ENCODE measurements at places on chromosomes 2 and 18.

- no peak for DNase-seq
Measured at GRCh38 chr2:3108710-3109702, 268.6 kb downstream of the EIPR1 start.

DNA sequence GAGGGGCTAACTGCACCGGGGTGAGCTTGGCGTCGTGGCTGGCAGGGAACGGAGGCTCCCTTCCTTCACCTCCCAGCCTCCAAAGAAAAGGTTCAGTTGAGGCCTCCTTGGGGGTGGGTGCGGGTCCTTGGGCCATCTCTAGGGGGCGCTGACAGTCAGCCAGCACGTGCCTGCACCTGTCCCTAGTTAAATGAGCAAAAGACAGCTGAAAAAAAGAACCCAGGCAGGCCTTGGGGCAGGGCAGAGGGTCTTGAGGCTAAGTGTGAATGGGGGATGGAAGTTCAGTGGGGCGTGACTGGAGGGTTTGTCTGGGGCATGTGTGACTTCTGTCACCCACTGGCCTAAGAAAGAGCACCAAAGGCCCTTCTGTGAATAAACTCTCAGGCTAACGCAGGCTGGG lies 56.4 kb downstream of the ZFP36L2 start:
- no peak for DNase-seq

GRCh38 chr2:134426721-134427120 lies 172.8 kb downstream of the MGAT5 start:
- no peak for DNase-seq

GRCh38 chr2:215870986-215871385 lies 142.4 kb downstream of the MREG start:
- no peak for DNase-seq

DNA sequence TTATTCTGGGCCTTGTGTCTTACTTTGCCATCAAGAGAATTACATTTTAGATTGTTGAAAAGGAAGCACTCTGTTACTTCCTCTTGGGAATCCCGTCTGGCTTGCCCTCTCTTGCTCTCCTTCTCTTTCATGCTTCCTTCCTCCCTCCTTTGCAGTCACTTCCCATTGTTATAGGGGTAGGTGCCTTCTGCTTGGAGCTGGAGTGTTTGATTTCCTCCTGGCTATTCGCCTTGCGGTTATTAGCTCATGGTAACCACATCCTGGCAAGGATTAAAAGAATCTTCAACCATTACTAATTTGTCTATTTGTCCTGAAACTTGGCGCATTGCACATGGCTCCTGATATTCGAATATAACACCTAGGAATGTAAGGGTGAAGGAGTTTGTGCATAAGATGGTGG lies 115.0 kb downstream of the CERS6 start:
- DNase-seq, result no peak

DNA sequence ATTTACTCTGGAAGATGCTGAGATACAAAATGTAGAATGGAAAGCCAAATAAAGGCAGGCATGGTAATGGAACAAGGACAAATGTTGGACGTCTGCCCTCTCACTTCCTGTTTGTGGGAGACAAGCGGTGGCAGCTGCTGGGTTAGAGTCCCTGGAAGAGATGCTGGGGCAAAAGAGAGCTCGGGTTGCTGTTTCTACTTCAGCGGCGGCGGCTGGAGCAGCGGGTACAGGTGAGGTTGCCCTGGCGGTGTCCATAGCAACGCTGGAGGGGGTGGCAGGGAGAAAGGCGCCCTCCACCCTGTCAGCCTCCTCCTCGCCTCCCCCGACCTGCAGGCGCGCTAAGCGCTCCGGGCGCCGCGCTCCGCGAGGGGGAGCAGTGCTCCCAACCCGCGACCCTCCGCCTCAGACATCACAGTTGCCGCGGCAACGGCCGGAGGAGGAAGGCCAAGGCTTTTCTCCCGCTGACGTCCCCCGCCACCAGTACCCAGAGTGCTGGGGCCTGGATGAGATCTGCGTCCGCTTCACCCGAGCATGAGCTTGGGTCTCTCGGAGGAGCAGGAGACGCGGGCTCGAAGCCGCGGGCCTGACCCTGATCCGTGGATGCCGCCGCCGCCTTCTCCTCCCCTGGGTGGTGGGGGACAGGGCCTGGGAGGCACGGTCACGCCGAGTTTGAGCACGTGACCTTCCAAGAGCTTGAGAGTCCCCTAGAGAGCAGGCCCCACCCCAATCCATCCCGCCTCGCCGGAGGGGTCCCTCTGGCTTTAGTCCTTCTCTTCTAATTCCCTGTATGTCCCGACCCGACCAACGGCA lies 65.6 kb downstream of the NOL4 start:
- peak; percentile 67 for DNase-seq

GRCh38 chr2:137802038-137802437 lies 162.2 kb upstream of the HNMT start:
- no peak for DNase-seq

GRCh38 chr2:20698916-20699613 lies 32.1 kb downstream of the GDF7 start:
- DNase-seq, result no peak

GRCh38 chr2:85718885-85719492 lies 24.8 kb downstream of the GNLY start:
- DNase-seq, result no peak

Measured in anterior cingulate cortex (tissue), 58 donors.